ENCODE measurements at places on chromosomes 2 and 18.
A peak's percentile ranks its signal among the peaks of the same experiment; 100 is the strongest.

DNA sequence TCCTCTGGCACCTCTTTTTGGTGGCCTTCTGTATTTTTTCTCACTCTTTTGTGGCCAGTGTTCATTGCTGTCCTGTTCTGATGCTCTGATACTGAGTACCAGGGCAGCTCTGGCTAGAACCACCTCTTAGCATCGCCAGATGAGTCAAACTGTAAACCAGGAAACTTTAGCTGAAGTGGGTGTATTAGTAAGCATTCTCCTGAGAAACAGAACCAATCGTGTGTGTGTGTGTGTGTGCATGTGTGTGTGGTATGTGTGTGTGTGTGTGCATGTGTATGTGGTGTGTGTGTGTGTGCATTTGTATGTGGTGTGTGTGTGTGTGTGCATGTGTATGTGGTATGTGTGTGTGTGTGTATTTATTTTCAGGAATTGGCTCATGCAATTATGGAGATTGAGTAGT lies 166.3 kb upstream of the SKOR2 start:
- DNase-seq, result no peak

- no peak for DNase-seq
Observed at GRCh38 chr2:195672674-195673073, 15.6 kb downstream of the SLC39A10 start.

DNA sequence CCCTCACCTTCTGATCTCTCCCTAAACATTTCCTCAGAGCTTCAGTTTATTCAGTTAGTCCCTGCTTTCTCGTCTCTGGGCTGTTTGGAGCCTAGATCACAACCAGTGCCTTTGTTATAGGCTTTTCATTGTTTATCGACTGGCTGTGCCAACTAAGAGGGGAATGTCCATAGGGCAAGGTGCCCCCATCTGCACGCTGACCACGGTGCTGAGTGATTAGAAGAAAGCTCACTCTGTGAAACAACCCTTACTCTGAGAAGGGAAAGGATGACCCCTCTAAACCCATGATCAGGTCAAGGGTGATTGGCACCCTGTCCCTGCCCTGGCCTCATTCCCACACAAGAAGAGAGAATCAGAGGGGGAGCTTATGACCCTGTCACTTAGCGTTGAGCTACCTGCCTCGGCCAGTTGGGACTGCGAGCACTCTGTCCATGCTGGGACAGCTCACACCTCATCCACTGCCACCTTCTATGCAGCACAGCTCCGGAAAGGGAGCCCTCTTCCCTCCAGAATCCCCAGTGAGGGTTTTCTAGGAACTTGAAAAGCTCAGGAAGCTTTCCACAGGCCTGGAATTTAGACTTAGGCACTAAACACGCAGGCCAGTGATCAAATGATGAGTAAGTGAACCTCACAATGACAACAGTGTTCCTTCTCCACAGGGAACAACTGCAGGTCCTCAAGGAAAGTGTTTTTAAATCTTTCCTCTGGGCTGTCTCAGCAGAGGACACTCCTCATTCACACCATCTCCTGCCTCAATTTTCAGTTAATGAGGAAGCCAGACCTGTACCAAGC lies 2.3 kb upstream of the ACTG2 start:
- no peak for DNase-seq

DNA sequence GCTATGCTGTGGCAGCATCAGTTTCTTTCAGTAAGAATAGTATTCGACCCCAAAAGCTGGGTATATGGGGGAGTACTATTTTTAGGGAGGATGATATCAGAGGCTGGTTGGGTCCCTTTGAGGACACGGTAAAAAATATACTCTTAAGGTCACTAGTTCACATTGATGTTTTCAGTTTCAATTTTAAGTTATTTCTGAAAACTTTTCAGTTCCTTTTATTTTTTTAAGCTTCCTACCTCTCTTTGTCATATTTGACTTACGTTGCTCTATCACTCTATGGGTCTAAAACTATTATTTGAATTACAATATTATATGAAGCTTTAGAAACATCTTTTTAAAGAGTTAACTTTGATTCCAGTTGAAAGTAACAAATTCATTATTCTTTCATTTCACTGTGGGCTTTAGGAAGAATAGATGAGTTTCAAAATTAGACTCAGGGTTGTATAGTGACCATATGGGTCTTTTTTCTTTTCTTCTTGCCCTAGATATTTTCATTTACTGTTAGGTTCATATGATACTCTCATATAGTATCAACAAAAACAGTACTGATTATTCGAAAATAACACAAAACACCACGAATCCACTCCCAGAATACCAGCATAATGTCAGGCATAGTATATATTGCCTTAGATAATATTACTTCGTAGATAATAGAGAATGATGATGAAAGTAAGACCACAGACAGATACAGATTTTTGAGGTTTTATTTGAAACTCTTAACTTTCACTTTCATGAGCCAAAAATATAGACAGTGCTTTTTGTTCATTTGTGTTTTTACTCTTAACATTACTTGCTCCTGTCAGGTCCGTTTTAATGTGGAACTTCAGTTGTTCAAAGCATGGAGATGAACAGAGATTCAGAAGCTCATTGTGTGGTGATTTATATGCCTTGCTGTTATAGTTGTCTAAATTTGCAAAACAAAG lies 9.8 kb downstream of the RMDN2 start:
- DNase-seq, result no peak

GRCh38 chr18:75433098-75433497 lies 5.6 kb upstream of the SMIM21 start:
- DNase-seq, result no peak

GRCh38 chr2:16656784-16657391 lies 8.7 kb downstream of the CYRIA start:
- DNase-seq, result peak; percentile 71

GRCh38 chr2:26500406-26500805 lies 22.5 kb upstream of the OTOF start:
- no peak for DNase-seq

DNA sequence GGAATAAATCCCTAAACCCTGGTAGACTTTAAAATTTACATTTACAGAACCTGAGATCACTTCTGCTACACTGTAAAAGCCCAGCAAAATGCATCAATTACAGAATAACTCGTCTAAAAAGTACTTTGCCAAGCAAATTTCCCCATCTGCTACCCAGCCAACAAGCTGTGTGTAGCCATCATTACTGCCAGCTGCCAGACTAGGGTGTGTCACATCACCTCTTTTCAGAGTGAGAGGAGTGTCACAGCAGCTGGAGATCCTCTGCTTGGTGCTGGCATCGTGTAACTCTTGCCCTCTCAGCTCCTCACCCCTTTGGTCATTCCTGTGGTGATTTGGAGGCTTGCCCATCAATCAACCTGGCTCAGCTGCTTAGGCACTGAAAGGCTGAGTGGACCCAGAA lies 340.4 kb upstream of the MMADHC start:
- DNase-seq, result no peak

DNA sequence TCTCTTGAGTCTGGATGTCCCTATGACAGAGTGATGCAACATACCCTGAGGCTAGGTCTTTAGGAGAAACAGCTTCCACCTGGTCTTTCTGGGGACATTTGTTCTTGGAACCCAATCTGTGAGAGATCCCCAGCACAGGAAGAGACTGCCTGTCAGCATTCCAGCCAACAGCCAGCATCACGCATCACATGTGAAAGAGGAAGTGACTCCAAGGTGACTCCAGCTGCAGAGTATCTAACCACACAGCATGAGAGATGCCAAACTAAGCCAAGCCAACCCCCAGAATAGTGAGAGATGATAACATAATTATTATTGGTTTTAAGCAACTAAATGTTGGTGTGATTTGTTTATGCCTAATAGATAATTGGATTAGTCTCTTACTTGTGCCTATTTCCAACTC lies 35.7 kb downstream of the C18orf63 start:
- no peak for DNase-seq

- no peak for DNase-seq
Observed at GRCh38 chr2:112462178-112462577, 19.8 kb upstream of the TTL start.

GRCh38 chr2:8146132-8147005 lies 535.5 kb upstream of the ID2 start:
- DNase-seq, result no peak

GRCh38 chr2:20567159-20567925 lies 83.6 kb downstream of the HS1BP3 start:
- no peak for DNase-seq

- DNase-seq, result no peak
Observed at GRCh38 chr2:55269645-55269990, 587 bp upstream of the MTIF2 start.

DNA sequence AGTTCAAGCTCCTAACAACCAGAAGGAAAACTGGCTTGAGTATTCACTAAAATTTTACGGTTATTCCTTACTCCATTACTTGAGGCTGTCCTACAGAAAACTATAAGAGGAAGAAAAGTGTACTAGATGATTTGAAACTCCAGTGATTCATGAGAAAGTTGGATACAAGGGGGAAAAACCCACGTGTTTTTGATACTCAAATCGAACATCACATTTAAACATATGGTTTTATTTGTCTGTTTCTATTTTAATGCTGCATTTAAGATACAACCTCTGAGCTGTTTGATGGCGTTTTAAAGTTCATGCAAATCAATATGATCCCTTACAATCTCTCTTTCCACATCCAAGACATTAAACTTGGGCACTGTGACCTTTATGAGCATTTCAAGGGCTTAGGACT lies 125.1 kb upstream of the LMAN1 start:
- DNase-seq, result no peak

- DNase-seq, result no peak
Observed at GRCh38 chr2:57278451-57278850, 768.2 kb upstream of the VRK2 start.

DNA sequence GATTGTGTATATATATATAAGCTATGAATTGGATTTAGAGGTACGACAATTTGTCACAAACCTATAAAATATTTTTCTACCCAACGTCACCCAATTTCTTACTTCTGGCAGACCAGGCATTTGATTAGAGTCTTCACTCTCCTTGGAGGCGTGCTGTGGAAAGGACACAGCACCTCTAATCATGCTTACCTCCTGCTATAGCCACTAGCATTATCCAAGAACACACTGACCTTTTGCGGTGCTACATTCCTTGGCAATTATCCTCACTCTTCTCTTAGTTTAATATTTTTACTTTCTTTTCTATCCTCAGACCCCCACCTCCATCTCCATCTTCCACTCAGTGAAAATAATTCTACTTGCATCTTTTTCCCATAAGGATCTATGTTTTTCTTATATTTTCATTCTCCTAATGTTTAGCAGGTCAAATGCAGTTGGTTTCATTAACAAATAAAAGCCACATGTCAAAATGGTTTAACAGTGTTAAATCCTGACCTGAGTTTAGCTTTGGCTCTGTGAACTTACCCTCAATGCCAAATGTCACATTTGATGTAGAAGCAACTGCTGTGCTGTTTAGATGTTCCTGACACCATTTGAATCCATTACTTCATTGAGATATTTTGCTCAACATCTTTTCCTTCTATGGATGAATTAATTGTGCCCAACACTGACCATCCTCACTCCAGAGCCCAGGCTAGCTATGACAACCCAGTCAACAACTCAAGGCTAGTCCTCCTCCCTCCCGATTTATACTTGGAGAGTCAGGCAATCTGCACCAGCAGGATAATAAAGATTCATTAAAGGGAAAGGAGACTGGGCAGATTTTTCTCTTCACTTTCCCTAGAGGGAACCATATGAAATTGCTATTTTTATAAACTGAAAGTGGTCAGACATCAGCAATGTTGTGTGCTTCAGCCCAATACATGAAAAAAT lies 240.5 kb downstream of the MREG start:
- DNase-seq, result no peak

DNA sequence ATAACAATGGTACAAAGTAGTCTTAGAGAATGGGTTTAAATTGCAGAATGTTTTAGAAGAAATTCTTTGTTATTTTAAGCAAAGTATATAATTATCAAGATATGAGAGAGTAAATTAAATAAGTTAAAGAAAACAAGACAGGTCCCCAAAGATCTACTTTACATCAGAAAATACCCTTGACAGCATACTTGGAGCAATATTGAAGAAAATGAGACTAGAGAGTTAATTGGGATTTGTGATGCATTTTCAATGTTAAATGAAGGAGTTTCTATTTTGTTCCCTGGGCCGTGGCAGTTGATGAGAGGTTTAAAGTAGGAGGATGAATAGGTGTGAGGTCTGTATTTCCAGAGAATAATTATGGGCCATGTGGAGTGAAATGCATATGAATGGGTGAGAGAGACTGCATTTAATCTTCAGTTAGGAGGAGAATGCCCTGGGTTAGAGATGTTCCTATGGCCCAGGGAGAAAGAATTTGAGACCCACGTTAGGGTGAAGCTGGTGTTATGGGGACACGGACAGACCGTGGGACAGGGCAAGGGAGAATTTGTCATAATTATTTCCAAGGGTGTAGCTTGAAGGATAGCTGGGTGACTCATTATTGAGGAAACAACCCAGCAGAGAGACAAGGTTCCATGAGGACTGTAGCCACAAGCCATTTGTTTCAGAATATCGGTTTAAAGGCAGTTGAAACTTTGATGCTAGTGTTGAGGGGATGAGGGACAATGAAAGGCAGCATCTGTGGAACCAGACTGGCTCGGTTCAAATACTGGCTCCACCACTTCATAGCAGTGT lies 22.7 kb downstream of the MGAT5 start:
- DNase-seq, result no peak

DNA sequence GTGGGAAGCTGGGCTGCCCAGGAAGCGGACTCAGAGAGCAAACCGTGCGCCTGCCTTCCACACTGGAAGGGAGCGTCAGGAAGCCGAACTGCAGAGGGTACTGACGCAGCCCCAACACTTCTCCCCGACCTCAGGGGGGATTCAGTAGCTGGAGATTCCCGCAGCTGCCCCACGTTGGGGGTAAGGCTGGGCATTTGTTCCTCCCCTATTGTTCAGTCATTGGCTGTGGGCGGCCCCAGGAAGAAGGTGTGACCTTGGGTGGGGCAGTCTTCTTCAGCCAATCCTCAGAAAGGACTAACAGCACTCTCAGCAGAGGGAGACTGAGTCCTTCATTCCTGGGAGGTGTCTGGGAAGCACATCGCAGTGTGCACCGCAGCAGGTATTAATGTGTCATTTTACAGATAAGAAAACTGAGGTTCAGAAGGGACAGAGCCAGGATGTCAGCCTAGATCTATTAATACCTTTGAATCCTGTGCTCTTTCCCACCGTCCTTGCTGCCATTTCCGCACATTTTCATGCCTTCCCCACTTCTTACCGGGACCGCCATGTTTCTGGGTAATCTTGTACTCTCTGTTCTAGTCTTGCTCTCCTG lies 12.1 kb upstream of the C18orf32 start:
- no peak for DNase-seq

GRCh38 chr2:236639461-236640235 lies 70.0 kb downstream of the ACKR3 start:
- peak; percentile 12 for DNase-seq

DNA sequence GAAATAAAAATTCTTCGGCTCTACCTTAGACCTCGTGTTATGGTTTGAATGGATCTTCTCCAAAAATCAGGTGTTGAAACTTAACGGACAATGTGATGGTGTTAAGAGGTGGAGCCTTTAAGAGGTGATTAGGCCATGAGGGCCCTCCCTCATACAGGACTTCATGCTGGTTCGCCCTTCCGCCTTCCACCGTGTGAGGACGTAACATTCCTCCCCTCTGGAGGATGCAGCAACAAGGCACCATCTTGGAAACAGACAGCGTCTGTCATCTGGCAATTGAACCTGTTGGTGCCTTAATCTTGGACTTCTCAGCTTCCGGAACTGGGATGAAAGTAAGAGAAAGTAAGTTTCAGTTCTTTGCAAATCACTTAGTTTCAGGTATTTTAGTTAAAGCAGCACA lies 126.3 kb upstream of the SPRED2 start:
- no peak for DNase-seq

- no peak for DNase-seq
Observed at GRCh38 chr2:23243073-23243659, 141.8 kb upstream of the KLHL29 start.

- DNase-seq, result no peak
Observed at GRCh38 chr2:203590496-203590895, 55.4 kb upstream of the RAPH1 start.

Data from coronary artery (tissue), 2 donors.